CD4-positive, alpha-beta T cell treated with Interleukin-4 for 1 hour (primary cell): ENCODE measurements at places on chromosomes 7 and 10.

DNA sequence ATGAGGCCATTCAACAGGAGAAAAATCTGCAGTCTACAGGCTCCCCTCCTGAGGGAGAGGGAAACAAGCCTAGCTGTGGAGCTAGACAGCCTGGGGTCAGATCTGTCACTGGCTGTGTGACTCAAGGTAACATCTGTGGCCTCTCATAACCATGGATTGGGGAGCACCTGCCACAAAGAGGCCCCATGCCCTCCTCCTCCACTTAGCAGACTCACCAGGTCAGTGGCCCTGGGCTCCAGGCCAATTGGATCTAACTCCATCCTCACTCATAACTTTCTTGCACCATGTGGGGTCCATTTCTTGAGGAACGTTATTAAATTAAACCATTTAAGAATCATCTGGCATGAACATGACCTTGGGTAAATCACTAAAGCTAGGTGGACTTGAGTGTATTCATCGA is 1.8 kb downstream of the GDF10 start:
- no peak for DNase-seq

DNA sequence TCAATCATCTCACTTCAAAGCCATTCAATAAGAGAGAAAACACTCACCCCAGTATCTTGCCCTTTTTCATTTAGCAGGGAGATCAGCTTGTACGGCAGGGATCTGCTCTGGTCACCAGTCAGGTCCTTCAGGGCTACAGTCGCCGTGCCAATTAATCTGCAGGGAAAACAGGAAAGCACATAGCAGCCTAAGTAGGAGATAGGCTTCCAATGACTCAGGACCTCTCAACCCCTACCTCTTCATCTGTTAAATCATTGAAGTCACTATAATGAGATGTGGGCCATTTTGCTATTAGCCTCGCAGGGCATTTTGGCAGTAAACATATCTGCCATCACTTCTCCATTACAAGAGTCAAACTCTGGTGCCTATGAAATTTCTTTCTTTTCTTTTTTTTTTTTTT is 50.8 kb downstream of the MYOF start:
- DNase-seq = no peak

DNA sequence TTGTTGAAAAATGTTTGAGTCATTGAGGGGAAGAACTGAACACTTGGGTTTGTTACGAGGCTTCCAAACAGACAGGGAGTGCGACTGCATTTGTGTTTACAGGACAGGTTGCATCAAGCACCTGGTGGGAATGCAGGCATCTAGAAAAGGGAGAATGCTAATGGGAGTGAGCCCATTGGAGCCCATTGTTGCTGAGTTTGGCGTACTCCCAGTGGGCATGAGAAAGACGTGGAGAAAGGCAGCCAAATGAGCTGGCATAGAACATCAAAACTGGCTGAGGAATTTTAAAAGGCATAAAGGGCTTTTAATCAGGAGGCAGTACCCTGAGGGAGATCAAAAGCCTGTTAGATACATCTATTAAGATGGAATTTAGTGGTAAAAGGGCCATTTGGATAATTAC is 171.6 kb upstream of the NPSR1 start:
- DNase-seq = no peak

- no peak for DNase-seq
These were observed 1160.3 kb downstream of the CNTNAP2 start for GRCh38 chr7:147276783-147277370.

- DNase-seq = no peak
These were observed 69.3 kb downstream of the AVL9 start for GRCh38 chr7:32564542-32564941.

DNA sequence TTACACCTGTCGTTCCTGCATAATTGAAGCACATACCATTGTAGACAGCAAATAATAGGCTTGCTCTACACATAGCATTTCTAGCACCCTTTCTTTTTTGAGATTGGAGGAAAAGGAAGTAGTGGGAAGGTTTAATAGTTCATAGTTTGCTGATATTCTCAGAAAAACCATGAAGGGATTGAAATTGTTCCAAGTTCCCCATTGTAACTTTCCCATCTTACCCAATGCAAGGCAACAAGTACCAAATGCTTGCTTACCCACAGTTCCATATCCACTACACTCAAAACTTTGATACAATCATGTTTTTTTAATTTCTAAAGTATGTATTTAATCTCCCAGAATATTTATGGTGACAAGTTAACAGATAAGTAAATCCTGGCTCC is 13.8 kb downstream of the CYP3A5 start:
- no peak for DNase-seq

DNA sequence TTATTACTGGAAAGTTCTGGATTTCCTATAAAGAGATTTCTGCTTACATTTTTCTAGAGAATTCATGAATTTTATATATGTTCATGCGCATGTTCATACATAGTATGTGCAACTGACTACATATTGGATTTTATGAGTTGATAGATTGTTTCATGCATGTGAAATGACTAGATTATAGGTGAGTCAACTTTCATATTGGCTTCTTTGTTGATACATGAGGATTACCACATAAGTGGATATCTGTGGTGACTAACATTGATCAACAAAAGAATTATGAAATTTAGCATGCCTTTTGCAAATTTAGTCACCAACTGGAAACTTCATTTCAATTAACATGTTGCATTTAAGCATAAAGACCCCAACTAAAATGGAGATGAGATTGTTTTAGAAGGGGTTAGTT is 99.0 kb downstream of the GNAT3 start:
- no peak for DNase-seq

DNA sequence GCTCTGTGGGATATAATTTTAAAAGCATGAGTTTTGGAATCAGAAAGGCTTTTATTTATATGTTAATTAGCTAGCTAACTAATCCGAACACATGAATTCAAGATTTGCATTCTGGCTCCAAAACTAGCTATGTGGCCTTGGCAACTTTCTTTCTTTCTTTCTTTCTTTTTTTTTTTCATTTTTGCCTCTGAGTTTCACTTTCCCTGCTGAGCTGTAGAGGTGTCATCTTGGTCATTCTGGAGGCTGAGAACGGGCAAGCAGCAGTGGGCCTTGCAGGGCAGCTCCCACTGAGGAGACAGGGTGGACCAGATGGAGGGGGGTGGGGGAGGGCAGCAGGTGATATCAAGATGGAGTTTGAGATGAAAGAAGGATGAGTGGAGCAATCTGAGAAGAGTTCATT is 24.8 kb upstream of the SFMBT2 start:
- DNase-seq = no peak

- no peak for DNase-seq
These were observed 8.3 kb downstream of the TSPAN14 start for GRCh38 chr10:80462299-80462980.

DNA sequence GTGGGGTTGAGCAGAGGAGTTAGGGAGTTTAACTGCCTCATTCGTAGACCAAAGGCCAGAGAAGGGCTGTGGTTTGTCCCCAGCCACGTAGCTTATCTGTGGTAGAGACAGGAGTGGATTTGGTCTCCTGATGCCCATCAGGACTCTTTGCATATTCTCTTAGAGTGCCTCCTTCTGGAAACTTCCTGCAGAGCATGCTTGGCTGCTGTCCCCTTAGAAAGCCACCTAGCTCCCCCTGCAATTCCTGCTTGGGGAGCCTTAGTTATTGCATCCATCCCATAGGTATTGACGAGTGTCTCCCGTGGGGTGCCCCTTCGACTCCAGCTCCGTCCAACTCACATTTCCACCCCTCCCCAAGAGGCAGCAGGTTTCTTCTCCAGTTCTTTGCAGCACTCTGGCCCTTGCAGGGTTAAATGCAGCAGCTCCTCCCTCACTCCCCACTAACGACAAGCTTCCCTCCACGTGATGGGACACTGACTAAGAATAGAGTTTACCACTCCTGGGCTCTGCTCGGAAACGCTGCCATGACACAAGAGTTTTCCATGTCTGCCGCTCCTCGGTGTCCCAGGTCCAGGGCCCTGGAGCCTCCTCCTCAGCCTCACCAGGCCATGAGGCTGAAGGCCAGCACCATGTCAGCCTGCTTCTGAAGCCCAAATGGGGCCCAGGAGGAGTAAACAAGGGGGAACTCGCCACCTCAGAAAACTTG is 147.8 kb upstream of the UNC5B start:
- no peak for DNase-seq

DNA sequence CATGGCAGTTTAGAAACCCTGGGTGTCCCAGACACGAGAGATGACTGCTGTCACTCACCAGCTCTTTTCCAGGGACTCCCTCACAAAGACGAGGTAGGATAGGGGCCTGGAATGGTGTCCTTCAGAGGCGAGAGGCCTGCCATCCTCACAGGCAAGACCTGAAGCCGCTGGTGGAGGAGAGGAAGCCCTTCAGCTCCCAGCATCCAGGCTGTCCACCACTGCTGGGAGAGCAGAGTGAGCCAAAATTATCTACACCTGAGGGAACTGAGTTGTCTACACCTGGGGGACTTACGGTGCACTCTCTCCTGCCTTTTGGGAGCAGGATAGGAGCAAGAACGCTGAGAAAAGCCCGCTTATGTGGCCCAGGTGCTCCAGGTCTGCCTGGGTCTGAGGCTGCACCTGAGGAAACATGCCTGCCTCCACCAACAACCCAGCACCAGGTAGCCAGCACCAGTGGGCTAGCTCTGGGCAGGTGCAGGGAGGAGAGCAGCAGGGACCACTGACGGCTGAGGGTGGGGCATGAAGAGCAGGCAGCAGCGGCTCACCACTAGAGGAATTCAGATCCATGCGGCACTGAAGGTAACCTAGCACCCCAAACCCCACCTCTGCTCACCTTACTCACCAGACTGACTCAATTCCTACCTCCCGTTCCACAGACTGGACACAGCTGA is 357.2 kb downstream of the SH2D4B start:
- no peak for DNase-seq

- DNase-seq = no peak
These were observed 69.5 kb downstream of the JMJD1C start for GRCh38 chr10:63396133-63396761.

GRCh38 chr7:30744075-30744417 is 7.9 kb upstream of the INMT start:
- DNase-seq = no peak

DNA sequence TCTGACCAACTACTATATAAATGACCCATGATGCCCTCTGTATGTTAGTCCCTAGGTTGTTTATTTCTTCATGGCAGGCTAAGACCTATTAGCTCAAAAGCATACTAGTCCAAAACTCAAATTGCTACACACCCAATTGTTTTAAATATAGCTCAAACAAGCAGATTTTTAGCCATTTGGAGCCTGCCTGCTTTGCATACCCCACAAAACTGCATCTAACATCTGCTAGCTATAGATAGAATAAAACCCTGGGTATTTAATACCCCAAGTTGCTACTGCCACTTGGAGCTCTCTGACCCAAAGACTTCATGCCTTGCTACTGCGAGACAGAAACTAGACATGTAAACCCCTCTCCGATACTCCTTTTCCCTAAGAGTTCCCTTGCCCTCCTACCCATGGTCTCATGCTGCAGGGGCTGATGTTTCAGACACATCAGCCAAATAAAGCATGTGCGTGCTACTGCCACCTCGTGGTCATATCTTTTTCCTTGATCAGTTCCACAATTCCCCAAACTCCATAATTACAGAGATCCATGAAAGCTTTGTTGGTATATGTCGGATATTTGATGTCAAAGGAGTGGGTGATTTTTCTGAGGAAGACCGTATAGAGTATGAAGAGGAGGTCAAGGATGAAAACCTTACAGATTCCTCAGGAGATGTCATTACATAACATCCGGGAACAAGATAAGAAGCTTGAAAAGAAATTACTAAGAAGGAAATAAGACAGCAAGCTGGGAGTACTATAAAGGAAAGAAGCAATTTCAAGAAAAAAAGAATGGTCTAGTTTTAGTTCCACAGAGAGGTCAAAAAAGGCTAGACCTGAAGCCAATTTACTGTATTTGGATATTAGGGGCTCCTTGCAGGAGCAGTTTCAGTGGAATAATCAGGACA is 386.6 kb downstream of the SH2D4B start:
- peak; percentile 14 for DNase-seq

- no peak for DNase-seq
These were observed 148.4 kb downstream of the MAD1L1 start for GRCh38 chr7:2084331-2084730.

DNA sequence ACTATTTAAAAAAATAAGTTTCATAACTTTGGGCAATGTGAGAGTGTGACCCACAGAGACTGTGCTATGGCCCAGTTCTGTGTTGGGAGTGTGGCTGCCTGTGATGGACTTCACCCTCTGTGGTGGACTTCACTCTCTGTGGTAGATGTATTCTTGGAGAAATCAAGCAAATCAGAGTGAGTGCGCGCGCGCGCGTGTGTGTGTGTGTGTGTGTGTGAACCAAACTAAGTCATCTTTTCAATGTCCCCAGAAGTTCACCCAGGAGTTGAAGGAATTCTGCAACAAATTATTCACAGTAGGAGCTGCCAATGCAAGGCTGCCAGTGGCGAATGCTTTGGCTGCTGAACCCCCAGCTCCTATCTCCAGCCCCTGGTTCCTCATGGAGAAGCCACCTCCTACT is 184.5 kb downstream of the ADAM12 start:
- no peak for DNase-seq

DNA sequence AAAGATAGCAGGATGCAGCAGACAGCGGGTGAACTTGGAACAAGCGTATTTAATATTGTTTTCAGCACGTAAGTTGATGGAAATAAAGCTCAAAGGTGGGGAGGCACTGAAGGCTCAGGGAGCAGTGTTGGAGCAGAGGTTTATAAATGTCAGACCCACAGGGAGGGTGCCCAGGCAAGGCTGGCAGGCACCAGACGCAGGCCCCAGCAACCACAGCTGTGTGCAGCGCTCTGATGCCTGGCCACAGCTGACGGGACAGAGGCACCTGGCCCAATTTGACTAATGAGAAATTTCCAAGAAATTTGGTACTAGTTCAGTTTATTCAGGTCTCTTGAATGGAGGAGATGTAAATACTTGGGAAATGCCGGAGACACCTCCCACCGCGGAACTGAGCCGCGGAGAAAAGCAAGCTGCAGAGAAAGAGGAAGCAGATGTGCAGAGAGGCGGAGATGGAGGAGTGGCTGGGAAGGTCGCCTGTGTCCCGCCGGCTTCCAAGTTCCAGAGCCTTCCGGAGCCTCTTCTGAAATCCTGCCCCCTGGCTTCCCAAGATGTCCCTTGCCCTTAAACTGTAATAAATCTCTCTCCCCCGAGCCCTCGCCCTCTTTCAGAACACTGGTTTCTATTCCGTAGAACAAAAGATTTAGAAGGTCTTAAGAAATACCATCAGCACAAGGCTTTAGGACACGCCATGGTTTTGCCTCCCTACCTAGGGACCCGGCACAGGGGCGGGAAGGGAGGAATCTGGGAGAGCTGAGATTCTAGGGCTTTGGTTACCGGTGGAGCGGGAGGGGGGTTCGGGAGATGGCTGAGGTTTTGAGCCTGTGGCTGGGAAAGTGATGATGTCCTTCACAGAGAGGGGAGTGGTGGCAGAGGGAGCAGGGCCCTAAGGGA is 38.4 kb upstream of the PLXNA4 start:
- DNase-seq = no peak

GRCh38 chr7:114487174-114487573 is 72.6 kb downstream of the FOXP2 start:
- no peak for DNase-seq

GRCh38 chr7:51640841-51641240 is 324.2 kb upstream of the COBL start:
- DNase-seq = no peak

DNA sequence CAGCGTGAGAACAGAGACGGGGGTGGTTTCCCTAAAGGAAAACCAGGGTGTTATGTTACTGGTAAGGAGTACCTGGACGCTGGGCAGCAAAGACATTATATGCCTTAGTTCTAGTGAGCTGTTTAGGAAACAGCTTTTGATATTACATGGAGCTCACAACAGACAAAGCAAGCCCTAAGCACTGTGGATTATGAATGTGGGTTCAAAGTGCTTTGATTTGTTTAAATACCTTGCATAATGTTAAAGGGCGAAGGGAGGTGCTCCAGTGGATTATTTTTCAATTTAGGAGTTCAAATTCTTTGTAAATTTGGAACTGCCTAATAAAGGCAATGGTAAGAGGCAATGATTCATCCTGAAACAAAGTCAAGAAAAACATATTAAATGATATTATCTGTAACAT is 13.8 kb downstream of the WNT16 start:
- no peak for DNase-seq
